SK-N-DZ (cell line): ENCODE measurements at places on chromosomes 3 and 15.

DNA sequence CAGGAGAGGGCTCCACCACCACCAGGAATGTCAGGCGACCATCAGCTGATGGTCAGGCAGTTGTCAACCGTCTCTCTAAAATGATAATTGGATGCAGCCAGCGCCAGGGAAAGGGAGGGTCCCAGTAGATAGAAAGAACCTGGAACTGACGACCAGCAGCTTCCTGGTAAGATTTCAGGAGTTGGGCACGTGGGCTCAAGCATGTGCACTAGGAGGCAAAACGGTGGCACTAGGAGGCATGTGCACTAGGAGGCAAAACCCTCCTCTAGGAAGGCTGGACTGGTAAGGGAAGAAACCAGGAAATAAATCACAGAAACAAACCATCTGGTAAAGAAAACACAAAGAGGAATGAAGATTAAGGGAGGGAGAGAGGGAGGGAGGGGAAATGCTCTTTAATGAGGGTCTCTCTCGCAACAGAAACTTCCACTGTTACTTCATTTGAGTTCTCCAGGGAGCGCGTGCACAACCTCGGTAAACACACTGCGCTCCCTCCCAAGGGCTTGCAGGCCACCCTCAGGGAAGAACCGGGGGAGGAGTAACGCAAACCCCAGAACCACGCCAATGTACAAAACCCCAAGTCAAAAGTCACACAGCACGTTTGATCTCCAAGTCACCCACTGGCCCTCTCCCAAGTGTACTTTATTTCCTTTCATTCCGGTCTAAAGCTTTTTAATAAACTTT lies 116.7 kb downstream of the XXYLT1 start:
- DNase-seq = no peak

DNA sequence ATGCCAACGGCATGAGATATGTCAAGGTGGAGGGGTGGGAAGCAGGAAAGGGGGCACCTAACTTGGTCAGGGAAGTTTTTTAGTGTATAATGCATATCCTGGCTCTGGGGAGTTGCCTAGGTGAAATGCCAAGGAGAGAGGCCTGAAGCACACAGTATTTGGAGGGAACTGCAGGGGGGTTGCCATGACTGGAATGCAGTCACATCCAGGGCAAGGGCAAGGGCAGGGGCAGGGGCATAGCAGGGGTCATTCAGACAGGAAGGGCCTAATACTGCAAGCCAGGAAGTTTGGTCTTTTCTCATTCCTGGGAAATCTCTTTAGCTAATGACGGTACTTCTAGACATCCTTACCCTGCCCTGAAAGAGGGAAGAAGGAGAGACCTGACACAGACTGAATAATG lies 60.5 kb downstream of the MYRIP start:
- DNase-seq = no peak

DNA sequence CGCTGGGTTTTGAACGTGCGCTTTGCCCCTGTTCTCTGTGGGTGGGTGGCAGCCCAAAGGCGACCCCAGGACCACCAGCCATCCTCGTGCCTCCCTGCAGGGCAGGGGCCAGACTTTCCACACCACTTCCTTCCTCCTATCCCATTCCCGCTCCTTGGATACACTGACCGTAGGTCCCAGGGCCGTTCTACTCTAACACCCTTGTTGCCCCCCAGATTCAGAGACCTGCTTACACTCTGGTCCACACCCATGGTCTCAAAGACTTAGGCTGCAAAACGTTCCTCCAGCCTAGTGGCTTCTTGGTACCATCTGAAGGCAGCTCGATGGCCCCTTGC lies 318 bp upstream of the DCLK3 start:
- DNase-seq = no peak

DNA sequence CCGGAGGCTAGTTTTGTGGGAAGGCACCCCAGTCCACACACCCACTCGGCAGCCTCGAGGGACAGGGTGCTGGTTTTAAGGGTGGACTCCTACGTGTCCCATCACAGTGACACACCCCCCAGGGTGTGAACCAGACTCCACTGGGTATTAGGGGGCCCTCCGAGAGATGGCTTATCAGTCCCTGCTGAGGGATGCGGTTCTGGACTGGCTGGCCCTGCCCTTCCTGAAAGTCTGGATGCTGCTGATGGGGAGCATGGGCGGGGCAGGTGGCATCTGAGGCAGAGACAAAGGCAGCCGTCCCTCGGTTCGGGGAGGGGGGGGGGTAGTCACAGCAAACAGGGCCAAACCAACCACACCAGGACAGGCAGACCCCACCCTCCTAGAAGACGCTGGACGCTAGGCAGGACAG lies 939 bp upstream of the ULK3 start:
- DNase-seq = no peak

- DNase-seq = no peak
These were observed 598.7 kb upstream of the TGFBR2 start for GRCh38 chr3:30007668-30008067.

DNA sequence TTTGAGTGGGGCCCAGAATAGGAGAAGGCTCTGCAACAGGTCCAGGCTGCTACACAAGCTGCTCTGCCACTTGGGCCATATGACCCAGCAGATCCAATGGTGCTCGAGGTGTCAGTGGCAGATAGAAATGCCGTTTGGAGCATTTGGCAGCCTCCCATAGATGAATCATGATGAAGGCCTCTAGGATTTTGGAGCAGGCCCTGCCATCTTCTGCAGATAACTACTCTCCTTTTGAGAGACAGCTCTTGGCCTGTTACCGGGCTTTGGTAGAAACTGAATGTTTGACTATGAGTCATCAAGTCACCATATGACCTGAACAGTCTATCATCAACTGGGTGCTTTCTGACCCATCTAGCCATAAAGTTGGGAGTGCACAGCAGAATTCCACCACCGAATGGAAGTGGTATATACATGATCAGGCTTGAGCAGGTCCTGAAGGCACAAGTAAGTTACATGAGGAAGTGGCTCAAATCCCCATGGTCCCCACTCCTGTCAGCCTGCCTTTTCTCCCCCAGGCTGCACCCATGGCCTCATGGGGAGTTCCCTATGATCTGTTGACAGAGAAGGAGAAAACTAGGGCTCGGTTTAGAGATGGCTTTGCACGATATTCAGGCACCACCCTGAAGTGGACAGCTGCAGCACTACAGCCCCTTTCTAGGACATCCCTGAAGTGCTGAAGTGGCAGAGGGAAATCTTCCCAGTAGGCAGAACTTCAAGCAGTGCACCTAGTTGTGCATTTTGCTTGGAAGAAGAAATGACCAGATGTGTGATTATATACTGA lies 971.4 kb downstream of the MCTP2 start:
- DNase-seq = no peak

GRCh38 chr3:10964537-10965167 lies 27.9 kb upstream of the SLC6A1 start:
- no peak for DNase-seq

DNA sequence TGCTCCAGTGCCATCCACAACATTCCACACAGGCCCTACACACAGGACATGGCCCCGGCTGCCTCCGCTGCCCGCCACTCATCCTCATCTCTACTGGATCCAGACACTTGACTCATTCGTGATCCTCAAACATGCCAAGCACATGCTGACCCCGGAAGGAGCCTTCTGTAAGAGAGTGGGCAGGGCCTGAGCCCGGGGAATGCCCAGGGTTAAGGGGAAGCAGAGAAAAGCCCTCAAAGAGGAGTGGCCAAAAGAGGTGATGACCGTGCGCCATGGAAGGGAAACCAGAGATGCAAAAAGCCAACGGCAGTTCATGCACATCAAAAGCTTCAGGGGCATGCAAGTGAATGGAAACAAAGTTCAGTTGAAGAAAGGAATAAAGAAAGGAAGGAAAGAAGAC lies 46.1 kb downstream of the RFTN1 start:
- no peak for DNase-seq

DNA sequence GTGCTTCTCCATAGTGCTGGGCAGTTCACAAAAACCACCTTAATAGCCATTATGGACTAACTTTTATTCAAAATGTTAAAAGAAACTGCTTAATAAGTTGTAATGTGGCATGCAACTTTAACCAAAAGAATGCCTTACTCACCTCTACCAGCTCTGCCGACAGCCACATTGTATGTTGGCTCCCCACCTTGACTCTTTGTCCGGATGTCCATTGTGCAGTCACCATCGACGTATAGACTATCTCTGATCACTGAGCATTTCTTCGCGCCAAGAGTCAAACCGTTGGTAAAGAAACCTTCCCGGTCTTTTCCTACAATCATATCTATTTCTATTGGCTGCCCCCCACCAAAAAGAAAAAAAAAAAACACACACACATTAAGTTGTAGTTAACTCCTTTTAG lies 2.5 kb downstream of the PFN2 start:
- peak; percentile 45 for DNase-seq

DNA sequence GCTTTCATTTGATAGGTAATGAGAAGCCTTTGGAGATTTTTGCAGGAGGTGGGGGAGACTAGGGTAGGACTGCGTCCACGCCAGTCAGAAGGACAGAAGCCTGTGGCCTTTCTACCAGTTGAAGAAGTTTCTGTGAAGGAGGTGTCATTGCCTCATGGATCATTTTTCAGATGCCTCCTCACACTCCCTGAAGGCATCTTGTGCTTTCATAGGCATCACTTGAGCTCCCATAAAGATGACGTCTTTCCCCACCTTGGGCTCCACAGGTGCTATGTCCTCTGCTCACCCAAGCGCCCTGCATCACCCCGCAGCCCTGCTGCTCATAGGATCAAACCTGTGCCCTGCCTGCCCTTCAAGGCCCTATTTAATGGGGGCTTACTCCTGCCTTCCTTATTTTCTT lies 7.5 kb upstream of the ITGA11 start:
- DNase-seq = no peak

DNA sequence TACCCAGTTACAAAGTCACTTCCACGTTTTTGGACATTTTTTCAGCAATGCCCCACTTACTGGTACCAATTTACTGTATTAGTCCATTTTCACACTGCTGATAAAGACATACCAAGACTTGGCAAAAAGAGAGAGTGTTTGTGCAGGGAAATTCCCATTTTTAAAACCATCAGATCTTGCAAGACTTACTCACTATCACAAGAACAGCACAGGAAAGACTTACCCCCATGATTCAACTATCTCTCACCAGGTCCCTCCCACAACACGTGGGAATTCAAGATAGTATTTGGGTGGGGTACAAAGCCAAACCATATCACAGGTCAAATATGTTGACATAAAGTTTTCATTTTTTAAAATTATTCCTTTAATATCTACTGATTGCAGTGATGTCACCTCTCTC lies 16.2 kb upstream of the ABI3BP start:
- no peak for DNase-seq

GRCh38 chr15:89490081-89490813 lies 6.1 kb downstream of the RHCG start:
- DNase-seq = no peak

GRCh38 chr15:48989170-48989569 lies 25.5 kb upstream of the SHC4 start:
- no peak for DNase-seq

DNA sequence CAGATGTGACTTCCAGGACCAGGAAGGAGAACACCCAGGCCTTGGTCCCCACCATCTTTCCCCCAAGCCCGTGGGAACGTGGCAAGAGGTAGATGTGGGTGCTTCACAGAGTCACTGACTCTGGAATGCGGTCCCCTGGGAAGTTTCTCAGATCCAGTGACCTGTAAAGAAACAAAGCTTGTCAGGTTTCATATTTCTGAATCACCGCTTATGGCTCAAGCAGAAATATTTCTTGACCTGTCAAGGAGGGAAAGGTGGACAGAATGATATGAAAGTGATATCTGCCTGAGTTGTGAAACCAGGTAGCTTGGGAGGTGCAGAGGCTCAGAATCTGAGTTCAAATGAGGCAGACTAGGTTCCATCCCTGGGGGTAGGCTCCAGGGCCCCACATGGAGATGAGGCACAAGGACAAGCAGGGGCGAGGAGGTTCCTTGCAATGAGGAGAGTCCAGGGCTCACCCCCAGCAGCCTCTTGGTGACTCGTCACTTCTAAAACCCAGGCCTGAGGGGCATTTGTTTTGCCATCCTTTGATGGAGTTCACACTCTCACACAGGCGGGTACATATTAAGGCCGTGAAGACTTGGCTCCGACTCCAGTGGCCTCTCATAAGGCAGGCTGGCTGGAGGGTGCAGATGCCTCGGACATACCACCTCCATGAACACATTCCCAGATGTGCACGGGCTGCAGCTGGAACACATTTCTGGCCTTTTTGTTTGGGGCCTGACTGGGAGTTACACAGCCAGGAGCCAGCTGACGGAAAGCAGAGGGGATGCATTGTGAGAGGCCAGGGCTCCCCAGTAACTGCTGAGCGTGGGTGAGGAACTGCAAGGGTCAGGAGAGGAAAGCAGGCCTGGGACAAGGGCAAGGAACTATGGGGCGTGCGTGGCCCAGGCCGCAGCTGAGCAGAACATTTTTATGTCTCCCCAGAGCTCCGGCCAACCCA lies 1.3 kb downstream of the CILP start:
- DNase-seq = no peak

GRCh38 chr3:29991198-29991597 lies 615.2 kb upstream of the TGFBR2 start:
- no peak for DNase-seq

DNA sequence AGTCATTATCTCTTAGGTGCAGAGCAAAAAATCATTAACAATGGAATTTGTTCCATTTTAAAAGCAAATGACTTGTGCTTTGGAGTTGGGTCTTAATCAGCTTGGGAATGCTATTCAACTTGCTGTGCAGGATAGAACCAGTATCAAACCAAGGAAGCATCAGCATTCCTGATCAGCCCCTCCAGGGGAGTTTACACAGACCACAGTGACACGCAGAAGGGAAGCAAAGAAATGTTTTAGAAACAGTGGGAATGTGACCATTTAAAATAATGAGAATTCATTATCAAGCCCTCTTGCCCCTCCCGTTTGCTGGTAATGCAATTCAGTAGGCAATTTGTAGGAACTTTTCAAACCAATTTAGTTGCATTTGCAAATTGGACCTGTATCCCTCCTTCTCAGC lies 155.1 kb downstream of the LRTM1 start:
- DNase-seq = no peak

GRCh38 chr3:32990116-32990515 lies 38.7 kb downstream of the CCR4 start:
- no peak for DNase-seq

- DNase-seq = no peak
These were observed 431.6 kb downstream of the MAGI1 start for GRCh38 chr3:65607101-65607500.

GRCh38 chr3:54987719-54988118 lies 59.9 kb upstream of the LRTM1 start:
- DNase-seq = no peak

DNA sequence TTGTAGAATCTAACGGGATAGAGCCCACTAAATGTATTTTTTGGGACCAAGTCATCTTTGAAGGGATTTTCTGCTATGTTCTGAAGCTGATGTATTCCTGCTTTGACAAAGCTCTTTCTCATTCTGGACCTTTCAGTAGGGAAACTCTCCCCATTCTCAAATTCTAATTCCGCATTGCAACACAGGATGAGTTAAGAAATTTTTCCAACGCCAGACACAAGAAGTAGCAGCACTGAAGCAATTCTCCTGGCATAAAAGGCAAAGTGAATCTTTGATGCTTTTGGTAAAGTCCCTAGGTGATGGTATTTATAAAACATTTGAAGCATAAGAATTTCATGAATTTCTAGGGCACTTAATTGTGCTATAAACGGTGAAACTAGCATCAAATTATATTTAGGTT lies 76.8 kb downstream of the ZPLD1 start:
- no peak for DNase-seq

GRCh38 chr3:51966486-51966885 lies 768 bp downstream of the PCBP4 start:
- no peak for DNase-seq

GRCh38 chr15:38671675-38672254 lies 107.2 kb upstream of the RASGRP1 start:
- no peak for DNase-seq
